ENCODE measurements at places on chromosomes 7 and 10.

DNA sequence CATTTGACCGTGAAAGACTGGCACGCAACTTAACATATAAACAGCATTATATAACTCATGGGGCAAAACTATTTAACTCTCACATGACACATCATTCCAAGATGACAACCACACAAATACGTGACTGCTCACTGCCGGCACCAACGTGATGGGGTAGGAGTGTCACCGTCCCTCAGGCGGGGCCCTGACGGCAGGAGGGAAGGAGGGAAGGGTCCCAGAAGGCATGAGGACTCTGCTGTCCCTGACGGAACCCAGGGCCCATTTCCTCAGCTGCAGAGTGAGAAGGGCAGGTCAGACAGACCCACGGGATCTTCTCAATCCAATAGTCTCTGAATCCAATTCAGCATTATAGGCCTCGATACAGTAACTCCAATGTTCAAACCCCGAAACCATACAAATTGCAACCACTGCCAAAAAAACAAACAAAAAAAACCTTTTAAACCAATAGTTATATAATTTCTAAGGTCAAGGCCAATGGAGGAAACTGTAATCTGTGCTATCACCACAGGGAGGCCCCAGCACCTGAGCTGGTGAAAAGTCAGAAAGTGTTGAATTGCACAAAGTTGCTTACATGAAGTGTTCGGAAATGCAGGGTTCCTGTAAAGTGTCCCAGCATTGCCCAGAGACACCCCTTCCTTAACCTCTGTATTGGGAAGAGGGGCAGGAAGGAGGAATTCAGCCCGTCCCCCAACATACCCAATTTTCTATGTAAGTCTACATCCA, 137.4 kb downstream of the TNS3 start:
- DNase-seq: no peak

DNA sequence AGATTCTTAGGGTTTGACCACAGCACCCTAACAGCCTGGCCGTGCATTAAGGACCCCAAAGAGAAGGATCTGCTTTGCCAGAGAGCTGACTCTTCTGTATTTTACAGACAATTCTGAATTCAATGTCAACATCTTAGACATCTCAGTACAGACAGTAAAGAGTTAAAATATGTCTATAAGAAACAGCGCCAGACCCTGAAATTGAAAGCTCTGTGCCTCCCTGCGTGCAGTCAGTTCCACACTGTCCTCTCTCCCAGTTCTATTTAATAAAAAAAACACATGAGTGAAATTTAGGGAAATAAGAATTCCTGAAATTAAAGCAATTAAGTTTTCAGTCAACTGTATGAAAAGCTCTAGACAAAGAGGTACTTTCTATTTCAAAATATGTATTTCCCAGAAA, 45.1 kb downstream of the MET start:
- no peak for DNase-seq

DNA sequence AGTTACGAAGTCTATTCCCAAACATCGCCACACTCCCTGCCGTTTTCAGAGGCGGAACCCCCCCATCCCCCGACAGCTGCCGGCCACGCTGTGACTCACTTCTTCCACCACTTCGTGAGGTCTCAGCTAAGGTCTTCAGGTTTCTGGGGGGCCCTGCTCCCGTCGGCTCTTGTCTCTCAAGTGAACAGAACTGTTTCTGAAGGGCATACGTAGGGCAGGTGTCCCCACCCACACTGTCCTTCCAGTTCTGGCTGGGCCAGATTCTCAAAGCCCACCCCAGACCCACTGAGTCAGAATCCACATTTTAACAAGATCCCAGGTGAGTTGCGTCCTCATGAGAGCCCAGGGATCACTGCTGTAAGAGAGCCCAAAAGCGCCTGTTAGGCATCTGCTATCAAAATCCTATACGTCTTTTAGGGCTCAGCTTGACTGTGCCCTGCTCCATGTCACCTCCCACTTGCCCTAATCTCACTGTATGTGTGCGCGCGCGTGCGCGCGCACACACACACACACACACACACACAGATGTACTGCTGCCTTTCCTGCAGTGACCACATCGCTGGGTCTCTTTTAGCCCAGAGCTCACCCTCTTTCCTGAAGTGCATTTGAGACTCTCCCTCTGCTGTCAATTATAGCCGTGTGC, 78.8 kb downstream of the PROSER2 start:
- no peak for DNase-seq

- no peak for DNase-seq
These were observed 19.2 kb downstream of the SHH start for GRCh38 chr7:155792999-155793560.

DNA sequence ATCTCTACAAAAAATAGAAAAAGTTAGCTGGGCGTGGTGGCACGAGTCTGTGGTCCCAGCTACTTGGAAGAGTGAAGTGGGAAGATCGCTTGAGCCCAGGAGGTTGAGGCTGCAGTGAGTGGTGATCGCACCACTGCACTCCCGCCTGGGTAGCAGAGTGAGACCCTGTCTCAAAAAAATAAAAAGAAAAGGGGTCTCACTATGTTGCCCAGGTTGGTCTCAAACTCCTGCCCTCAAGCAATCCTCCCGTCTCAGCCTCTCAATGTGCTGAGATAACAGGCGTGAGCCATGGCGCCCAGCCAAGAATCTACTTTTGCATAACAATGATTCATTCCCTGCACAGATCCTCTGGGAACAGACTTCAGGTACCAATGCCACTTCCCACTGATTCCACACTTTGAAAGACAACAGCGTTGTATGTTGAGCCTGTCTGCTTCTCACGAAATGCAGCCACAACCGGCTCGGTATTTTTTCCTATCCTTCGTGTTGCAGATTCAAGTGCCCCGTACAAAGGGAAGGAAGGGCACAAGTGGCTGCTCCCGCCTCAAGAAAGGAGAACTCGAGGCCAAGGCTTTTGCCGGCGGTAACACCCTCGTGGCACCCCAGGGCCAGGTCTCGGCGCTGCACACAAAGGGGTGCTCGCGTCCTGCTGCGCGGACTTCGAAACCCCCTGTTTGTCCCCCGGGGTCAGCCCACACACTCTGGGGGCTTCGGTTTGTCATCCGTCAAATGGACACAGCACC, 745 bp downstream of the DAGLB start:
- DNase-seq: no peak

- no peak for DNase-seq
These were observed 353.2 kb upstream of the KLF6 start for GRCh38 chr10:4138146-4138721.

DNA sequence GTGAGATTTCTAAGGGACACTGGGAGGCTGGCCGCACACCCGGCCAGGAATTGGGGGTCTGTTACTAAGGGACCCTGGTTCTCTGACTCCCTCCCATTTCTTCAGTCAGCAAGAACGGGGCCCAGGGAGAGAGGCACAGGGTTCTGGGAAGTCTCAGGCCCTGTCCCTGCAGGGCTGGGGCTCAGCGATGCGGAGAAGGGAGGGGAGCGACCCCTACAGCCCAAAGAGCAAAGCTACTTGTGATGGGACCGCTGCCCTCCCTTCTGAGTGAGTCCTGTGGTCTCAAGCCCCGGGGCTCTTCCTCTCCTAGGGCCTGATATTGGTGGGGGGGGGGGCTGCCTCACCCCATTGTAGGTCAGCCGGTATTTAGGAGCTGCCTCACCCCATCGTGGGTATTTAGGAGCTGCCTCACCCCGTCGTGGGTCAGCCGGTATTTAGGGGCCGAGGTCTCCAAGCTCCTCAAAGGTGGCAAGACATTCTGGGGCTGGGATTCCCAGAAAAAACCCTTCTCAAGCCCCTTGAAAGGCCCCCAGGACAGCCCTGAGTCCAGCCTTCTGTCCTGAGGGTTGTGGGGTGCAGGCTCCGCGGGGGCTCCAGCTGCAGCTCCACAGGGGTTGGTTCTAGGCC, 16.9 kb upstream of the NKX6-2 start:
- no peak for DNase-seq

DNA sequence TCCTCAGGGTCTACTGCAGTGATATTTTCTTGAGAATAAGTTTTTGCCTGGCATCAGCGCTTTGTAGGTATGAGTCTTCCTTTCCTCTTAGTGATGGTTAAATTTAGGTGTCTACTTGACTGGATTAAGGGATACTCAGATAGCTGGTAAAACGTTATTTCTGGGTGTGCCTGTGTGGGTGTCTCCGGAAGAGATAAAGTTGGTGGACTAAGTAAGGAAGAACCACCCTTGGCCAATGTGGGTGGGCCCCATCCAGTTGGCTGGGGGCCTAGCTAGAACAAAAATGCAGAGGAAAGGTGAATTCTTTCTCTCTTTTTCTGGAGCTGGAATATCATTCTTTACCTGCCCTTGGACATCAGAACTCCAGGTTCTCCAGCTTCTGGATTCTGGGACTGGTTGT, 138.8 kb downstream of the ADCYAP1R1 start:
- DNase-seq: no peak

DNA sequence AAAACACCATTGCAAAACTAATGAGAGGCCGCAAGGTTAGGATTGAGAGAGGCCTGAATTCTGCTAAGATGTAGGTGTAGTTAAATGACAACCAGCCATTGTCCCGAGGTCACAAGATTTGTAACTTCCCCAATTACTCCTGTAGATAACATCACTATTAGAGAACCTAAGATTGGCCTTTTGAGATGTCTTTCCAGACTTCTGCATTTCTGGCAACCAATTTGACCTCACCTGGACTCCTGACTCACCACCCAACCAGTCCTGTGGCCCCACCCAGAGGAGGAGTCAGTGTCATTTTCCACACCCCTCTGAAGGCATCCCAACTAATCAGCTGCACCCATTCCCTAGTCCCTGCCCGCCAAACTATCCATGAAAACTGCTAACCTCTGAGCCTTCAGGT, 115.7 kb downstream of the PRKAG2 start:
- no peak for DNase-seq

DNA sequence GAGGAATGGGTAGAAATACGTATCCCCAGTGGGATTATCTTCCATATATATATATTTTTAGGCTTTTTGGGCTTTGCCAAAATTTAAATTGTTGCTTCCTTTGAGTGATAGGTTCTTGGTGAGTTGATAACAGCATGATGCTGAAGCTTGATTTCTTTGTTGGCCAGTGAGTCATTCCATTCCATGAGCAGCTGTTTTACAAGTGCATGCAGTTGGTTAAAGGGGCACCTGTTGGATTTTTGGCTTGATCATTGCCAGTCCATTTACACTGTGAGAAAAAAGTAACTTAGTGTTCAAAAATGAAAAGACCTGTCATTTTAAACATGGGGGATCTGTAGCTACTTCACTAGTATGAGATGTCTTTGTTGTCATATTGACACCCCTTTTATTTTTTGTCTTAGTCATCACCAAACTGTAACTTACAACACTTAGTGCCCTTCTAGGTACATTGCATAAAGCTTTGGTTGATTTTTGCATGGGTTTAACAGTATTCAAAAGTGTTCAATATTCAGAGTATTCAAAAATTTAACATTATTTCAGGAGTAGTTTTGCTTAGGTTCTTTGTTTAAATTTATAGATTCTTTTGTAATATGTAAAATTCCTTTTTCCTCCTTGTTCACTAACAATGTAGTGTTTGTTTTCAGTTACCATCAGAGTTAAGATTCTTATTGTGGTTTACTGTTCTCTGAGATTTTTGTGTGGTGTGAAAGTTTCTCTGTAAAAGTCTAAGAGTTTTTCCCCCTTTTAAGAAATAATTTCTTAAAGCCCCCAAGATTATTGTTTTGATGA, 8.8 kb downstream of the AKAP9 start:
- DNase-seq: no peak

- no peak for DNase-seq
These were observed 486.5 kb downstream of the CALN1 start for GRCh38 chr7:71925663-71926062.

DNA sequence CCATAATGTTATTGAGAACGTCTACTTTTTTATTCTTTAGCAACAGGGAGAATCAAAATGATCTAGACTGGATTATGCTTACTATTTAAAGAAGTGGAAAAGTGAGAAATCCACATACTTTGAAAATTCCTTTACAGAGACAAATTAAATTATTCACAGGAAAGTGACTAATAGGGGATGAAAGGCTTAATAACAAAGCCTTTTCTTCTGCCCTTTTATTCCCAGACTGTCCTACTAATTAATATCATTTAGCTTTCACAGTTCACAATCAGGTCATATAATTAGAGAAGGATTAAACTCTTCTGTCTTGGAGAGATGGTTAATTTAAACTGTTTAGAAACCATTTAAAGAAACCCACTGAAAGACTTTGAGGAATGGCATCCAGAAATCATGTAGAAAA, 58.8 kb downstream of the ARL4A start:
- DNase-seq: no peak

GRCh38 chr7:2757361-2757903, 69.4 kb downstream of the AMZ1 start:
- no peak for DNase-seq

DNA sequence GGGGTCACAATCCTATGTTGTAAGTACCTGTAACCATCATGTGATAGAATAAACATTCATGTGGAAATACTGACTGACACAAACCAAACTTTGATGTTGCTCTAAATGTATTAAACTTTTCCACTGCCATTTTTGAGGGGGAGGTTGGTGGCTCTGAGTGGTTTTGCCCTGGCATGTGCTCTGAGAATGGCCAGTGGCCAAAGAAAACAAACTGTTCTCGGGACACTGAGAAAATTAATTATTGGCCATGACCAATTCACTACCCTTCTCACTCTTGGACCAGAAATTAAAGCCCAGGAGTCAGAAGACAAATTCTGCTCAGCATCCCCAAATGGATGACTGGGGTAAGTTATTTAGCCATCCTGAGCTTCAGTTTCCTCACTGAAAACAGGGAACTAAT, 195.9 kb downstream of the XPNPEP1 start:
- DNase-seq: no peak

GRCh38 chr7:24945899-24946298, 34.1 kb downstream of the OSBPL3 start:
- no peak for DNase-seq

GRCh38 chr10:4280461-4281189, 495.6 kb upstream of the KLF6 start:
- DNase-seq: no peak

DNA sequence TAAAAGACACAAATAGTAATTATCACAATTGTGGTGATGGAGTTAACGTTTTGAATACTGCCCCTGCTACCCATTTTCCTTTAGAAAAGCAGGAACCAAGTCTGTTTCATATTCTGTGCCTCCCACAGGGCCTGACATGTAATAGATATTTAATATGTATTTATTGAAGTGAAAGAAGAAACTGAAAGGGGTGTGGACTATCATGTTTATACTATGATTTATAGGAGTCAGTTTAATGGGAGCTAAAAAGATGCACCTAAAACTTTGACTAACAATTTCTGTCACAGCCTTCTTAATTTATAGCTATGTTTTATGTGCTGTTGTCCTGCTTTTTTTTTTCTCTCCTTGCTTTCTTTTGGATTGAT, 24.1 kb upstream of the BHLHA15 start:
- DNase-seq: no peak
